NCI-H226 (cell line): ENCODE measurements at places on chromosomes 6 and 20.
A peak's percentile ranks its signal among the peaks of the same experiment; 100 is the strongest.

- no peak for DNase-seq
Measured at GRCh38 chr6:135044639-135045038, 10.0 kb downstream of the HBS1L start.

- no peak for DNase-seq
Measured at GRCh38 chr6:42938987-42939809, 9.9 kb downstream of the CNPY3 start.

DNA sequence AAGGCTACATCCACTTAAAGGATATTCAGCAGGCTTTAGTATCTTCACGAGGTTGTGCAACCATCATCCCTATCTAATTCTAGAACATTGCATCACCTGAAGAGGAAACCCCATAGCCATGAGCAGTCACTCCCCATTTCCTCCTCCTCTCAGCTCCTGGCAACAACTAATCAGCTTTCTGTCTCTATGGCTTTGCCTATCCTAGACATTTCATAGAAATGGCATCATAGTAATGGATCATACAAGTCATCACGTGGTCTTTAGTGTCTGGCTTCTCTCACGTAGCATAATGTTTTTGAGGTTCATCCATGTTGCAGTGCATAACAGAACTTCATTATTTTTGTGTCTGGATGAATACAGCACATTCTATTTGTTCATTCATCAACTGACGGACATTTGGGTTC is 20.5 kb downstream of the SNAI1 start:
- peak; percentile 99 for DNase-seq

DNA sequence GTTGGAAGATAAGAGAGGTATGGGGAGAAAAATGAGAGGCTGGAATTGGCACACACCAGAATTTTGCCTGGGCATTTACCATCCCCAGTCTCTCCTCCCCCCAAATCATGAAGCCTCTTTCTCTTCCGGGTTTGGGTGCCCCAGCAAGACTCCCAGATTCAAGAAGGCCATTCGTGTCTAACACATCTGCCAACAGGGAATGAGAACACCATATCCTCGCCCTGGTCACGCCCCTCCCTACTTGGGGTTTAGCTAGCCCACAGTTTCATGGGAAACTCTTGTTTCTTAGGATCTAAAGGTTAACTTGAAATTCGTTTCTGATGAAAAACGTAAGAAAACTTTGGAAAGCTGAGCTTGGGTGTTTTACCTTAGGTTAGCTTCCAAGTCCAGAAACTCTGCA is 105.5 kb upstream of the TMEM170B start:
- DNase-seq, result no peak

DNA sequence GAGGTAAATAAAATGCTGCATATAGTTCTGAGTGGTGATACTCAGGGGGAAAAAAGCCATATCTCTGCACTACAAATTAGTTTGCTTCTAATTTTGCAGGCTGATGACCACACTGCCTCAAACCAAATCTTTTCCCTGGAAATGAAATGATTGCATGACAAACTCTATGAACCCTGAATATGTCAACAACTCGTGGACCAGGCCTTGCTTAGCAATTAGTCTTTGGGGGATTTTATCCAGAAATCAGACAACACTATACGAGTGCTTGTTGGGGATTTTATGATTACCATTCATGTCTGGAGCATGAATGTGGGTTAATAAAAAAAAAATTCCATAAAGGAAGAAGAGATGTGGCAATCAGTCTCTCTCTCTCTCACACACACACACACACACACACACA is 42.0 kb downstream of the SOBP start:
- no peak for DNase-seq

DNA sequence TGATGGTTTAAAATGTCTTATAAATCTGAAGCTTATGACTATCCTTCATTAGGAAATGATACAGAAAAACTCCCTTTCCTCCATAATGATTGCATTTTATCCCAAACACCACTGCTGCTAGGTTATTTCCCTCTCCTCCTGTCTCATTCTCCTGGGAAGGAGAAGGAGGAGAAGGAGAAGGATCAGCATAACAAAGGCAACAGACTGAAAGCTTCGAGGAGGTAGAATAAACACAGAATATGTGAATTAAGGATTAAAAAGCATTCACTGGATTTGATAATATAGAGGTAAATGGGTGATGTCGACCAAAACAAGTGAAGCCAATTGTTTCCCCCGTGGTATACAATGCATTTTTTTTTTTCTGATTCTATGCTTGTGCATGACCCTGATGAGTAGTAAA is 82.0 kb downstream of the WASF1 start:
- DNase-seq, result no peak

- DNase-seq, result no peak
Measured at GRCh38 chr6:98137391-98137790, 697.0 kb upstream of the POU3F2 start.

GRCh38 chr6:70886661-70887060 is 70.2 kb downstream of the B3GAT2 start:
- no peak for DNase-seq

GRCh38 chr6:10401632-10402223 is 13.1 kb downstream of the TFAP2A start:
- DNase-seq, result no peak

DNA sequence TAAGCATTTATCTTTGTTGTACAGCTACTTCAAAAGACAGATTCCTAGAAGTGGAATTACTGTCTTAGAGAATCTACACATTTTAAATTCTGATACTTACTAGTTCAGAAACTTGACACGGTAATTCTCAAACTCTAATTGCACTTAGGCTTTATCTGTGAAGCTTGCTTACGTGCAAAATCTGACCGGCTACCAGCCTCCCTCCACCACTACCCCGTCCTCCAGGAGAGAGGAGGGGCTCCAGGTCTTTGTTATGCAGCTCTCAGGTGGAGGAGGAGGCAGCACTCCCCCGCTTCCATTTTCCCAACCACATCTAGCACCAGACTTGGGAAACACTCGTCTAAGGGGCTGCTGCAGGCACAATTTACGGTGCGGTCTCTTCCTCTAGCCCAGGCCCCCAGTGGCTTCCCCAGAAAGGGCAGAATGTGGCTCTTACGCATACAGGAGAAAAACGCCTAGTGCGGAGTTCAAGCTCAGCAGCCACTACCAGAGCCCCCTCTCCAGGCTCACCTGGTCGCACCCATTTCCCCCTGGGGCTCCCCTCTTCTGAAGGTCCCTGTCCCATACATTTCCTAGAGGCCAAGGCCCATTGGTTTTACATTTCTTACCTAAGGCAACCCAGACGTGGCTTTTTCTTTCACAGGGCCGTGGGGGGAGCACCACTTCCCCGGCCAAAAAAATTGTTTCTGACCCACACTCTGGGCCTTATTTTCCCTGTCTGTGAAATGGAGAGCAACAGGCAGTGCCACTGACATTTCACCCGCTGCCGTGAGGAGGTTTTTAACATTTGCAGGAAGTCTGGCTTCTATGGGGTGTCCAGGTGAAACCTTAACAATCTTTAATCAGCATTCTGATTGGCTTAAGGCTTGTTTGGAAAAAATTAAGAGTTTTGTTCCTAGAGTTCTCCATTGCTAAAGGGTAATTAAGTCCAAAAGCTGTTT is 1.6 kb upstream of the TGIF2 start:
- DNase-seq, result no peak

DNA sequence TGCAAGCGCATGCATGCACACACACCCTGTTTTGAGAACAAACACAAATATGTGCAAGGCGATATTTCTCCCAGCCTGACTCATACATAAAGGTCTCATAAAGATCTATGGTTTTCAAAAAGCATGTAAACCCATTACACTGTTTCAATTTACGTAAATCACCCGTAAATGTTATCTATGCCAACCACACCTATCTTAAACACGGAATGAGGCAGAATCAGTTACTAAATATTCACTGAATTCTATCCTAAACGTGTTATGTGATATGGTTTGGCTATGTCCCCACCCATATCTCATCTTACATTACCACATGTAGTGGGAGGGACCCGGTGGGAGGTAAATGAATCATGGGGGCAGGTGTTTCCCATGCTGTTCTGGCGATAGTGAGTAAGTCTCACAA is 621.6 kb downstream of the KIF16B start:
- peak; percentile 75 for DNase-seq

GRCh38 chr6:33163540-33163939 is 28.7 kb downstream of the COL11A2 start:
- no peak for DNase-seq

GRCh38 chr20:11221046-11221445 is 547.2 kb upstream of the JAG1 start:
- no peak for DNase-seq

DNA sequence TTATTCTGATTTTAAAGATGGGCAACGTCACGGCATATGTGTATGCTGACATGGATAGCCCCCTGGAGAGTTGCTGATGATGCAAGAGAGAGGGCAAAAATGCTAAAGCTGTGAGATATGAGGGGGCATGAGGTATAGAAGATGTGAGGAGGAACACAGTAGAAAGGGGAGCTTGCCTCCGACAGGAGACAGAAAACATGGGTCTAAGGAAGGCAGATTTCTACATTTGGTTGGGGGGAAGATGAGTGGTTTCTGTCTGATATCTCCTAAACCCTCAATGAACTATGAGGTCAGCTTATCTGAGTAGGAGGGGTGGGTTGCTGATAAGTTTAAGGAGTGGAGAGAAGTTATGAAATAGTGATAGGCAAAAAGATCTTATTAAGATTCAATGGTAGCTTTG is 6.0 kb downstream of the RNF24 start:
- DNase-seq, result no peak

- no peak for DNase-seq
Measured at GRCh38 chr6:99148761-99149160, 200.7 kb downstream of the FAXC start.

- DNase-seq, result peak; percentile 38
Measured at GRCh38 chr6:10248378-10248843, 166.5 kb downstream of the TFAP2A start.

- peak; percentile 13 for DNase-seq
Measured at GRCh38 chr6:19599796-19600464, 237.2 kb upstream of the ID4 start.

DNA sequence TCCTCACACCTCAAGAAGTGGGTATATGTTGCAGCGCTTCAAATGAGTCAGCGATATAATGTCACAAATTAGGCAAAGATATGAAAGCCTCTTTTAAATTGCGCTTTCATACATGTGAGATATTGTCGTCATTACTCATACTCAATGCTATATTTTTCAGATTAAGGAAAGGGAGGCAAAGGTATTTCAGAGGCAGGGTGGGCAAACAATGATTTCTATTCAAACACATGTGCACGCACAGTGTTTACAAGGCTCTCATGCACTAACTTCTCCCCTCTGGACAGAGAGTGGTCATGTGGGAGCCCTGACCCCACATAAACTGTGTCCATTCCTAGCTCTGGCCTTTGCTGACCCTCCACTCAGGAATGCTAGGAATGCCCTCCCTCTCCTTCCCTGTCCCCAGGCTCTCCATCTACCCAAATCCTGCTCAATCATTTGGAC is 112.1 kb upstream of the TMEM170B start:
- DNase-seq, result peak; percentile 71

GRCh38 chr6:130381459-130382380 is 15.9 kb downstream of the TMEM200A start:
- no peak for DNase-seq

DNA sequence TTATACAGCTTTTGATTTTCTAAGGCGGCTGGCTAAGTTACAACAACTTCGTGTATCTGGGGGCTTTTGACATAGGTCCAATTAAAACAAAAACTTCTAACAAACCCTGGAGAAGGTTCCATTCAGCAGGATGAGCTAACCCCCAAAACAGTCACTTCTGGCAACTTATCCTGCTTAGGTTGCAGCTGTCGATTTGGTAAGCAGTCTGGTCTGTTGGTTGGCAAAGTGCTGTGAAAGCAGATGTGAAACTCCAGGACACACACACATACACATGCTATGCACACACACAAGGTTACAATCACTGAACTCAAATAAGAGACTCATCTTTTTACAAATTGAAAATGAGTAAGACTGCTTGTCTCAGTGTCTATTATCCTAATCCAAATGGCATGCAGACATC is 119.0 kb upstream of the STMND1 start:
- no peak for DNase-seq

DNA sequence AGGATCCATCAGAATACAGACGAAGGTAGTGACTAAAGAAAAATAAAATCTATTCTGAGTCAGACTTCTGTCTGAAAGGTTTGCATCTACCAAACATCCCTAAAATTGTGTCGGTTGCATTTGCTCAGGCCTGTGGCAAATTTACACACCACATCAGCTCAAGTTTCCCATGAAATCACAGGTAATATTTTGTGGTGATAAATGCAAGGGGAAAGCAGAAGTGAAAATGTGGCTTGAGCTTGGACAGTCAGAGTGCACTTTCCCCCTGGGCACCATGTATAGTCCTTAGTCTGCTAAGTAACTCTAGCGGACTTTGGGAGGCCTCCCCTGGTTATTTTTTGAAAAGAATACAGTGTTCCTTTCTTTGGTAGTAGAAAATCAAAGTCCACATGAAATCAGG is 159.1 kb downstream of the PKHD1 start:
- no peak for DNase-seq

GRCh38 chr20:62032609-62033368 is 32.9 kb downstream of the TAF4 start:
- no peak for DNase-seq

DNA sequence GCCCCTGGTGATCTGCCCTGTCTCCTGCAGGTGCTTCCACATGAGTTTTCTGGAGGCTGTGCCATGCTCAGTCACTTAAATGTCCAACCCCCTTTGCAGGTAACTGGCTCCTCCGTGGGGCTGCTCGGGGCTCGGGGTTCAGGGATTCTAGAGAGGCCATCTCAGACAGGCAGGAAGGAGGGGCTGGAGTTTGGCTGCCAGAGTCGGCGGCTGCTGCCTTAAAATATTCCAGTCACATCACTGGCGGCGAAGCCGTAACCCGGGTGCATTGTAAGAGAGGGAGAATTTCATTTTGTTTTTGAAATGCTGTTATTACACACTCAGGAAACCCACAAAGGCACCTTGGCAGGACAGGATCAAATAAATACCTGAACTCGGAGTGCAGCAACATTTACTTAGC is 212.9 kb upstream of the PMEPA1 start:
- DNase-seq, result no peak

- no peak for DNase-seq
Measured at GRCh38 chr20:25318471-25319240, 70.8 kb downstream of the PYGB start.

GRCh38 chr6:170445487-170445886 is 107.6 kb downstream of the PSMB1 start:
- DNase-seq, result no peak

GRCh38 chr6:27312146-27312949 is at the start of gene POM121L2:
Gene POM121L2 (minus strand): TSS chr6:27312273. CDS start chr6:27312170, 103 bp downstream.
- DNase-seq, result no peak

DNA sequence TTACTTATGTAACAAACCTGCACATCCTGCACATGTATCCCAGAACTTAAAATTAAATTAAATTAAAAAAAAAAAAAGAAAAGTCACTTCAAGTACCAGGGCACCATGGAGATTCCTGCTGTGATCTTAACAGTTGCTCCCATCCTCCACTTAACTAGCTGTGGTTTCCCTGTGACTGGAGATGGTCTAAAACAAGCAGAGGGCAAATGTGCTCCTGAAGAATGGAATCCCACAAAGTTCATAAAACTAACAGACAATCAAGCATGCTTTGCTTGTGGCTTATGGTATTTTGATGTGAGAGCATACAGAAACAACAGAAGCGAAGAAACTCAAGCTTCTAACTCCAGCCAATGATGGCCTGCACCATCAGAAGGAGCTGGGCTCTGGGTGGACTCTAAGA is 153.6 kb upstream of the KCNK16 start:
- no peak for DNase-seq
